ENCODE measurements at places on chromosomes 16 and 17. TPM values are rescaled to one million over a fixed set of nuclear protein-coding genes. Genes with fewer than 3 reads are reported as not detected.

GRCh38 chr17:79655672-79656290 is 44.9 kb upstream of the RBFOX3 start:
- no peak for DNase-seq

- no peak for DNase-seq
Observed at GRCh38 chr17:59488805-59489204, 76.6 kb upstream of the DHX40 start.

DNA sequence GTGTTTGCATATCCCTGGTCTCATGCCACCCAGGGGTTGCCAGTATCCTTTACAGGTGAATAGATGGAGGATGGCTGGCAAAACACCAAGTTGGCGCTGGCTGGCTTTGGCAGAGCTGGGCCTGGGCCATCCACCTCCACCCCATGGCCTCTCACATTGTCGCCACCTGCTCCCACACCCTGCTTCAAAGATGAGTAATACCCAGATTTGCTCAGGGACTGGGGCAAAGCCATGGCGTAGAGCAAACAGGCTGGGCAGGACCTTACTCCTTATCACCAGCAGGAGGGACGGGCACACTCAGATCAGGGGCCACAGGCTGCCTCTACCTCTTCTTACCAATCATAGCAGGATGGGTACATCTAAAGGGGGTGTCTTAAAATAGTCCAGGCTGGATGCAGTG is 24.3 kb downstream of the PLA2G10 start:
- no peak for DNase-seq

ADAM11 gene
- total RNA-seq: 14.7 TPM

DNA sequence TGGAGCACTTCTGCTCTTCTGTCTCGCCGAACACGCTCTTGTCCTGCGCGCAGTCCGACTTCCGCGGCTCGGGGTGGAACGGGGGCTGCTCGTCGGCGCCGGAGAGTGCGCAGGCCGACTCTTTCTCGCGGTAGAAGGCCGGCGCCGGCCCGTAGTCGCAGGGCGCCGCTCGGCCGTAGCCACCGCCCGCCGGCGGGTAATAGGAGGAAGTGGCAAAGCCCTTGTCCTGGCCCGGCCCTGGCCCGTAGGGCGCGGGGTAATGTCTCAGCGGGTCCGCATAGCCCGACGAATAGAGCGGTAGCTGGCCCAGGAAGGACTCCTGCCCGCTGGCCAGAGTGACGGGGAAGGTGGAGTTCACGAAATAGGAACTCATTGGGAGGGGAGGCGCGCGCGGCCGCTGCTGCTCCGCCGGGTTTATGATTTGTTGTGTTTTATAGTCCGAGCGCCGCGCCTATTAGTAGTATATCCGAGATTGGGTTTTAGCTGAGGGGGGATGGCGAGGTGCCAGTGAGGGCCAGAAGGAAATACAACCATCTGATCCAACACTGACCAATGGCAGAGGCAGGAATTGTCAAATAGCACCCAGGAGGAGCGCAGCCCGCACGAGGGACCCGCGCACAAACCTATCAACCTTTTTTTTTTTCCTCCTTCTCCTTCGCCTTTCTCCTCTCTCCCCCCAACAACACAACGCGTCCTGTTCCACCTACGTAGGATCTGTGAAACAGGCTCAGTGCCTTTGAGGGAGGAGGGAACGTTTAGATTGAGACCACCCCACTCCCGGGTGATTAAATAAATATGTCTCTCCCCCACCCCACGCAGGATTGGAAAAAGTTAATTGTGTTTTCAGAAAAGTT is 4.4 kb upstream of the HOXB5 start:
- no peak for DNase-seq

- DNase-seq: no peak
Observed at GRCh38 chr16:7644811-7645210, 312.2 kb downstream of the RBFOX1 start.

DNA sequence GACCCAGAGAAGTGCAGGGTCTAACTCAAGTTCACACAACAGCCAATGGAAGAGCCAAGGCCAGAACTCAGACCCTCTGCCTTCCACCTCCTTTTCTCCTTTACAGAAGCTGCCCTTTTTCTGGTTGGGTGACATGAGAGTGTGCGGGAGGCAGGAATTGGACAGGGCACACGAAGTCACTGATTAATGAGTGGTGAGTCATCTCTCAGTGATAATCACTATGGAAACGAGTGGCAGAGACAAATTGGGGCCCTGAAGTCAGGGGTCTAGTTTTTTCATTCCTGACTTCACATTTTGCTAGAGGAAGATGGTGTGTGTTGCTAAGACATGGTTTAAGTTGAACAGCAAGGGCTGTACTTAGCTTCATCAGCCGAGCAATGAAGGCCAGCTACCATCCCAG is 312.7 kb upstream of the CCL2 start:
- no peak for DNase-seq

- DNase-seq: no peak
Observed at GRCh38 chr17:17751489-17752088, 70.3 kb downstream of the RAI1 start.

MAFG gene
- total RNA-seq: 13.9 TPM

- no peak for DNase-seq
Observed at GRCh38 chr16:70254180-70254964, 2.6 kb upstream of the EXOSC6 start.

GRCh38 chr16:71986131-71986530 is 14.1 kb downstream of the PKD1L3 start:
- no peak for DNase-seq

IRX6 gene
- total RNA-seq: under 0.01 TPM

TLK2 gene
- 79.5 TPM for total RNA-seq

All from frontal cortex (tissue), 4 donors.